ENCODE measurements at places on chromosomes 11 and 22. TPM values are rescaled to one million over a fixed set of nuclear protein-coding genes. Genes with fewer than 3 reads are reported as not detected.

Gene KIAA1671
- total RNA-seq: 63.1 TPM

Gene RTN4RL2
- 3.6 TPM for total RNA-seq

GRCh38 chr22:21101877-21102638 lies 56.3 kb downstream of the LRRC74B start:
- no peak for DNase-seq

GRCh38 chr11:125724125-125724524 lies 22.0 kb upstream of the PATE1 start:
- no peak for DNase-seq

DNA sequence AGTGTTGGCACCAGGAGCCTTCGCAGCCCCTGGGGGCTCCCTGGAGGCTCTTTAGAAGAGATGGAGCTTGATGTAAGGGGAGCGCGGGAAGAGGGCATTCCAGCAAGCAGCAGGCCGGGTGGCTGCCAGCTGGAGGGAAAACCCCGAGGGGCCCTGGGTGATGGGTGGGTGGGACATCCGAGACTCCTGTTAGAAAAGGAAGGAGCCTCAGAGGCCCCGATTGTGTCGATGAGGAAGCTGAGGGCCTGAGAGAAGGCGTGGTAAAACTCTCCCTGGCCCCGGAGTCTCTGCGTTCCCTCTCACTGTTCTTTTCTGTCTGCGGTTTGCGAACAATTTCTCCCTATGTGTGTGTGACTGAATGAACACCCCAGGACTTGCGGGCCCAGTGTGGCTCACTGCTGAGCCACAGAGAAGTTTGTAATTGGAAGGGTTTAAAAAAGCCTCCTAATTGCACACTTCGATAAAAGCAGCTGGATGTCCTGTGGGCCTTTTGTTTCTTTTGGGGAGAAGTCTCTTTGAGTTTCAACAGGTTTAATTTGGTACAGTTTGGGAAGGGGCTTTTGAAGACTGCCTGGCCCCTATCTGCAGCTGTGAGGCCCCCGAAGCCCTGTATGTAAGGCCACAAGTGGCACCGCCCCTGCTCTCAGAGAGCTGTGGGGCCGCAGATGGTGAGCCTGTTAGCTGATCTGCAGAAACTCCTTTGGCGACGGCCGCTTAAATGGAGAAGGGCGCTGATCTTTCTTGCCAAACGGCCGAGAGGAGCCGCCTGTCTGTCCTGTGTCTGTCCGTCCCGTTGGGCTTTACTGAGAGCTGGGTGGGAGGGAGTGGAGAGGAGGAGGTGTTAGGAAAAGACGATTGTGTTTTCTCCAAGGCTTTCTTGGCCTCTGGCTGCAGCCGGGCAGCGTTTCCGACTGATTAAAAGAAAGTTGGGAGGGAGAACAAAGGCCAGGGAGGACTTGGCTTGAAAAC lies 2.0 kb downstream of the FBLN1 start:
- DNase-seq: no peak

DNA sequence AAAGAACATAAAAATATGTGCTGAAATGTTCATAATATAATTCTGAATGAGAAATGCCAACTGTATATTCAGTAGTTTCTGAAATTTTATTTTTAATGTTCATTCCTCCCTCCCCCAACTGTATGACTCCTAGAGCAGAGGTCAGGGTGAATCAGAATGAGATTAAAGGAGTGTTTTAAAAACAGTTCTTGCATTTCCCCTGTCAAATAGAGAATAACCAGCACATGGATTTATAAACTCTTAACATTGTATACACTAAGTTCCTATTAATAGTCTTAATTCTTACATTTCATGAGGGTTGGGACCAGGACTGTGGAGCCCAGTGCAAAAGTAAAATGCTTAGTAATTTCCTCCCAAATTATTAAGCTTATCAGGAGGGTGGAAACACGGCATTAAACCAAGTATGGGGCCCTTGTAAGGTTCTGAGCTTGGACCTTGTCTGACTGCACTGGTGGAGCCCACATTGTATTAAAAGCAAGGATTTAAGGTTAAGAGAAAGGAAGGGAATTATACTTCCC lies 474.6 kb upstream of the RAG2 start:
- no peak for DNase-seq

DNA sequence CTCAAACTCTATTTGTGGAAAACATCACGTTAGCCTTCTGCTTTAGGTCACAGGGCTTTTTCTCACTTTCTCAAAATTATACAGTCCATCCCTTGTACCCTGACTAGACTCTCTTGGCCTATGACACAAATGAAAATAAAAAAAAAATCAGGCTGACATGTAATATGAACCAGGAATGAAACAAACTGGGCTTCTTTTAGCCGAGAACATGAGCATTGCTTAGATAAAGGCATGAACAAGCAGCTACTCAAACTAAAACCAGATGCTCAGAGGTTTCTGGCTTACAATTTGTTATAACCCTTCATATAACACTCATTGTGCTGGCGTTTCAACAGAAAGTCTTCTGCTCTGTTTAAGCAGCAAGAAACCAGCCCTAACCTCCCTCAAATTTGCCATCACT lies 265.5 kb upstream of the NARS2 start:
- no peak for DNase-seq

DNA sequence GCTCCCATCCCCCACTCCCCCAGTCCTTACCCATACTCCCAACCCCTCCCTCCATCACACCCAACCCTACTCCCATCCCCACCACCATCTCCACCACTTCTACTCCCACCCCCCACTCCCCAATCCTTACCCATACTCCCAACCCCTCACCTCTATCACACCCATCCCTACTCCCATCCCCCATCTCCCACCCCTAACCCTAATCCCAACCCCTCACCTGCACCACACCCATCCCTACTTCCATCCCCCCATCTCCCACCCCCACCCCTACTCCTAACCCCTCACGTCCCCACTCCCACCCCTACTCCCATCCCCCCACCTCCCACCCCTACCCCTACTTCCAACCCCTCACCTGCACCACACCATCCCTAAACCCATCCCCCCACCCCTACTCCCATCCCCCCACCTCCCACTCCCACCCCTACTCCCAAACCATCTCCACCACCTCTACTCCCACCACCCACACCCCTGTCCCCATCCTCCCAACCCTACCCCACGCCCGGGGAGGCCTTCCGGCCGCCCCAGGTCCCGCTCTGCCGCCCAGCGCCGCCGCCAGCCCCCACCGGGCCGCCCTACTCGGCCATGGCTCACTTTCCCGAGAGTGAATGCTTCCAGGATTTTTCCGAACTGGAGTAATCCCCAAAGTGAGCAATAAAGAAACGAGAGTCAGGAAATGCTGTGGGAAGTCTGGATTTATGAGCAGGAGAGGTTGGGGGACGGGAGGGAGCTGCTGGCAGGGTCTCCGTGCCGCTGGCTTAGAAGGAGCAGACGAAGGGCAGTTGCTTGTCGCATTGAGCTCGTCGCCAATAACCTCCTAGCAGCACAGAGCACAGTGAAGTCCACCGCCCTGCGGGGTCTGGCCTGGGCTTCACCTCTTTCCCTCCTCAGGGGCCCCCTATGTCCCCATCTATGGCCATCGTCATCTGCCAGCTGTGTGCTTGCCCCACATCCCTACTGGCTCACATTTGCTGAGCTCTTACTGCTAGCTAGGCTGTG lies 4.6 kb downstream of the PRG3 start:
- DNase-seq: no peak

DNA sequence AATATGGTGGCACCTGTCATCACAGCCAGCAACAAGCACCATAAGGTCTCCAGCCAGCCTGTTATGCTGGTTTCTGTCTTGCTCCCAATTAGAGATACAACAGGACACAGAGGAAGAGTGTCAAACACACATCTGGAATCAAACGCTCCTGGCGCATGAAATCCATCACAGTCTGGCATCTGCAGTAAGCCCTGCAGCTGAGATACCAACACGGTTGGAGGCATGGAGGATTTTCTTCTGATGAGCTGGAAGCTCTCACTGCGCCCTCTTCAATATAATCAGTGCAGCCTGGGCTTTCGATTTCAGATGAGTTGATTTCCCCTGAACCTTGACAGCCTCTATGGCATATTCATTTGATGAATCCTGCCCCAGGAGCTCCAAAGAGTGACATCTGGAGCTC lies 27.8 kb upstream of the CARS1 start:
- no peak for DNase-seq

GRCh38 chr11:27460158-27460978 lies 12.2 kb downstream of the LGR4 start:
- DNase-seq: no peak

DNA sequence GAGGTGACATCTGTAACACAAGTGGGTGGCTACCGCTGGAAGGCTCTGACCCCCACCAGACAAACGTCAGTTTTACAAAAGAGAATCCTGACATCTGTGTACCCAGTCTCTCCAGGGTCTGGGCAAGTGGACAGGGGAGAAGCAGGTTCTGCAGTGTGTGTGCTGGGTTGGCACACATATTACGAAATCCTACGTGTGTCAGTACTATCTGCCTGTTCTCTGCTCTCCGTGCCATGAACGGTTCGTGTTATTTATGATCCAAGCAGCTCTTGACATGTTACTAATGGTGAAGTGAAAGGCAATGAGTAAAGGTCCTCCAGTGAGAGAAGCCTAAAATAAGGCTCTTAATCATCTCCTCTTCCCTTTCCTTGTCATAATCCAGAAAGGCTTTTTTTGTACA lies 201.5 kb upstream of the MTMR2 start:
- no peak for DNase-seq

DNA sequence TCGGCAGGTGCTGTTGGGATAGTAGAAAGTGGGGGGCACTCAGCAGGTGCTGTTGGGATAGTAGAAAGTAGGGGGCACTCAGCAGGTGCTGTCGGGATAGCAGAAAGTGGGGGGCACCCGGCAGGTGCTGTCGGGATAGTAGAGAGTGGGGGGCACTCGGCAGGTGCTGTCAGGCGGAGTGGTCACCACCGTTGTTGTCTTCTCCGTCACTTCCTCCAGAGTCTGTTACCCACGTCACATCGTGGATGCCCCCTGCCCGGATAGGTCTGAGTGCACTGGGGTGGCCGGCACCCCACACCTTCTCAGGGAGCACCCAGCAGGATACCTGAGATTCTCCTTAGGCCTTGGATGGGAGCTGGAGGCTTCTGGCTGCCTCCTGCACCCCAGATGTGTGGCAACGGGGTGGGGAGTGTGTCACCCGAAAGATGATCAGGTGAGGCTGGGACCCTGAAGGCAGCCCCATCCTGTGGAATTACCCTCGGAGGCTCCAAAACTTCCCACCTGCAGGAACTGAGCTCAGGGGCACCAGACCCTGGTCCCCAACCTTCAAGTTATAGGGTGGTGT lies 24.1 kb upstream of the KRTAP5-7 start:
- DNase-seq: no peak

DNA sequence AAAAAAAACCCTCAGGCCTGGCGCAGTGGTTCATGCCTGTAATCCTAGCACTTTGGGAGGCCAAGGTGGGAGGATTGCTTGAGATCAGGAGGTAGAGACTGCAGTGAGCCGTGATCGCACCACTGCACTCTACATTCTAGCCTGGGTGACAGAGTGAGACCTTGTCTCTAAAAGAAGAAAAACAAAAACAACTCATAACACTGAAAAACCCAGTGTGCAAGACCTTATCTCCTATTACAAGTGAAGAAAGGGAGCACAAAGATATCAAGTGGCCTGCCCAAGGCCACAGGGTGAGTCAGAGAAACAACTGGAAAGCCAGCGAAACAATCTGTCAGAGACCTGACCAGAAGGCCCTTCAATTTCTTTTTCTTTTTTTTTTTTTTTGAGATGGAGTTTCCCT lies 2.5 kb downstream of the TXN2 start:
- DNase-seq: no peak

GRCh38 chr11:62400281-62400680 lies 18.6 kb upstream of the SCGB1A1 start:
- DNase-seq: no peak

- no peak for DNase-seq
Observed at GRCh38 chr22:27413702-27414101, 387.9 kb downstream of the MN1 start.

GRCh38 chr11:133895061-133895479 lies 49.8 kb upstream of the SPATA19 start:
- no peak for DNase-seq

GRCh38 chr11:122598971-122599370 lies 56.6 kb upstream of the UBASH3B start:
- DNase-seq: no peak

- DNase-seq: no peak
Observed at GRCh38 chr22:49608228-49608627, 219.4 kb downstream of the BRD1 start.

DNA sequence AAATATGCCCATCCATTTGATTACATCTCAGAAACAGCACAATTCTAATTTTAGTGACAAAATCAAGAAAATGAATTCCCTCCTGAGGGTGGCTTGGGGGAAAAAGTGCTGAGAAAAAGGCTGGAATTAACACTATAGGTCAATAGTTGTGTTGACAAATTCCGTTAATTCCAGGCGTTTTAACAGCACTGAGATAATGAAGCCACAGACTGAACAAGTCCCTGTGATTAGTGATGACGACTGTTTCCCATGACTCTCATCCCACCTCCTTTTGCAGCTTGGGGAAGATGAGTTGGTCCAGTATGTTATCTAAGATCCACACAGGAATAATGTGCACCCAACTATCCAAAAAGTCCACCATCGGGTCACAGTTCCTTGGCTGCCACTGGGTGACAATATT lies 12.8 kb downstream of the SRRD start:
- DNase-seq: no peak

DNA sequence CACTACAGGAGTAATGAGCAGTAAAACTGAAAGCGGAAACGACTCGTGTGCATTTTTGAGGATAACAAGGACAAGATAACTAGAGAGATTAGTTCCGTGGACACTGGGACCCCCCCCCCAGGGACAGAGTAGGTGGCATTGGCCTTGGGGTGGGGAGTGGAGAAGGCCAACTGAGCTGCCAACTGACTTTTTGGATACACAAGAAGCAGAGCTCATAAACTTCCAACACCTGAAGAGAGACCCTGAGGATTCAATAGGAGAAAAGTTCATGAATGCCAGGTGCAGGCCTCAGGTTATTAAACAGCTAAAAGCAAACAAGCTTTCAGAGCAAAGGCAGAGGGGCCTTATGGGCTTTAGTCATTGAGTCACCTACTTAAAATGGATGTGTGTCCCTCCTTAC lies 17.6 kb upstream of the PRSS23 start:
- DNase-seq: no peak

All from Calu3 (cell line).